ENCODE measurements at places on chromosomes 7 and 10.

DNA sequence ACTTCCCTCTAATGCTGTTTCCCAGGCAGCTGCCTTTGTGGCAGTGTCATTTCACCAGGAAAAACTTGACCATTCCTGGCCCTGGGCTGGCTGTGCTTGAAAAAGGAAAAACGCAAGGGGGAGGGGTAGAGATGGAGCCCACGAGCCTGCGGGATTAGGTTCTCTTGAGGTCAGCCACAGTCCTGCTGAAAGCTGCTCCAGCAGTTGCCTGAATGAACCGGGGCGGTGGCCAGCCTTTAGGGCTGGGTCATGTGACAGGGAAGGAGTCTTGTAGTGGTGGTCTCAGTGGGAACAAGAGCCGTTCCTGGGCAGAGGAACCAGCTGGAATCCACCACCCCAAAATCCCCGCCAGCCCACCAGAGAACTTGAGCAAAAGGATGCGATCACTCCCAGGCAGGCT, 51.2 kb upstream of the LRRC4 start:
- DNase-seq = no peak

DNA sequence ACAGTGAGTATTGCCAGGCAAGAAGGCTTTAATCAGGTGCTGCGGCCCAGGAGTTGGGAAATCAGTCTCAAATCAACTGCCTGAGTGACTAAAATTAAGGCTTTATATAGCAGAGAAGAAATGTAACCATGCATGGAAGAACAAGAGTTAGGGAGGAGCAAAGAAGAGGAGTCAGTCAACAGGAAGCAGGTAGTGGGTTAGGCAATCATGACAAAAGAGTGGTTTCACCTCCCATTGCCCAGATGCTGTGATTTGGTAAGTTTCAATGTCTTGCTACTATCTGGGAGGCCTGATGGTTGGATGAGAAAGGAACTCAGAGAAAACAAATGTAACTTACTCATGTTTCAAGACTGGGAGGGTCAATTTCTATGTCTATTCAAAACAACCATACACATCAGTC, 998.3 kb downstream of the GATA3 start:
- no peak for DNase-seq

GRCh38 chr7:33186192-33186591, 56.8 kb downstream of the BBS9 start:
- no peak for DNase-seq

DNA sequence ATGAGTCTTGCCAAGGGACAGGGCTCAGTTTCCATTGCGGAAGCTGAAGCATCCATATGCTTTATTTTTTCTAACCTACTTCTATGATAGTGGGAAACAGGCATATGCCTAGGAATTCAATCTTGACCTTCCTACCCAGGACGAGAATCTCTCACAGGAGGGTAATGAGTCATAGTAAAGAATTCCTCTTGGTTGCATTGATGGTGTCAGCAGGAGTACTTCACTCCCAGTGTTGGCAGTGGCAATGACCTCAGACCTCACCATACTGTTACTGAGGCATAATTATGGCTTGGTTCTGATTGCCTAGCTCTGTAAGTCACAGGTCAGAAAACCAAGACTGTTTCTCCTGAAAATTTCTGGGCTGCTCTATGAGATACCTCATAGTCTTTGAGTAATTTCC, 552.9 kb downstream of the ARL4A start:
- DNase-seq = no peak

DNA sequence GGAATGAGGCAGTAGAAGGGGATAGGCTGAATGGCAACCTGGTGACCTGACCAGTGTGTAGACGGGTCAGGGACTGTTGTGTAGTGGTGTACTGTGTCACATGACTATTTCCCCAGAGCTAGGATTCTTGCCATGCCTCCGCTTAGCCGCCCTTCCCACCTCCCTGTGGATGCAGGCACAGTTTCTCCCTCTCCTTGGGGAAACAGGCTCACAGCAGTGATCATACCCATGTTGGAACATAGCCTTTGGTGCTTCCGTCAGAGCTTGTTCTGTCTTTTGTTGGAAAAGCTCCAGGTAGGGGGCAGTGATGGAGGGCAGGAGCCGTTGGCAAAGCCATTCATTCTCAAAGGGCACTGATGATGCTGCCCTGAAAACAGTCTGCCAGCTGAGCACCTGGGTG, 44.3 kb downstream of the OGDH start:
- no peak for DNase-seq

DNA sequence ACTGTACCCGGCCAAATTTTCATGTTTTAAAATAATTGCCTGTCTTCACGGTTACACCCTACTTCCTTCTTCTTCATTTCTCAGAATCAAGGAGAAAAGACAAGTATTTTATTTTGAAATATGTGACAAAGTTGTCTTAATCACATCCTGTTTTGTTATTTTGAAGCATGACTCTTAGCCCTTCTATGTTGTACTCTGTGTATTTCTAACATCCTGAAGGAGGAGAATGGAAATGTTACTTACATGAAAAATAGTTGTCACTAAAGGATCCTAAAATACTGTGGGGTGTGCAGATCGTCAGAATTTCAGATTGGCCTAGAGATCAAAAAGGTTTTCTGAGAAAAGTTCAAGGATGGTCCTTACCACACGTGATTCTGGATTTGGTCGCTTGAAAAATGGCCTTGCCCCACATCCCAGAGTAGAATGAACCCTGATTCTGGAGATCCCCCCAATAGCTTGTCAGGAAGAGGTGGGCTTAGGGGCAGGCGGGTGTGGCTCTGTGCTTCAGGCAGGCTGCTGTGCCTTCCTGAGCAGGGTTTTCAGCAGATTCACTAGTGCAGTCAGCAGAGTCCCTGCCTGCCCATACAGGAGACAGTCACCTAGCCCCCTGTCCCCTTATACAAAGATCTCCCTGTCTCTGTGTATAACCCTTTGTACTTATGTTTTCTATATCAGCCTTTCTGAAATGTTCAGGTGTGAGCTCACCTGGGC, 8.6 kb downstream of the UPP1 start:
- no peak for DNase-seq

GRCh38 chr10:60375293-60376004, 14.2 kb downstream of the ANK3 start:
- DNase-seq = no peak

DNA sequence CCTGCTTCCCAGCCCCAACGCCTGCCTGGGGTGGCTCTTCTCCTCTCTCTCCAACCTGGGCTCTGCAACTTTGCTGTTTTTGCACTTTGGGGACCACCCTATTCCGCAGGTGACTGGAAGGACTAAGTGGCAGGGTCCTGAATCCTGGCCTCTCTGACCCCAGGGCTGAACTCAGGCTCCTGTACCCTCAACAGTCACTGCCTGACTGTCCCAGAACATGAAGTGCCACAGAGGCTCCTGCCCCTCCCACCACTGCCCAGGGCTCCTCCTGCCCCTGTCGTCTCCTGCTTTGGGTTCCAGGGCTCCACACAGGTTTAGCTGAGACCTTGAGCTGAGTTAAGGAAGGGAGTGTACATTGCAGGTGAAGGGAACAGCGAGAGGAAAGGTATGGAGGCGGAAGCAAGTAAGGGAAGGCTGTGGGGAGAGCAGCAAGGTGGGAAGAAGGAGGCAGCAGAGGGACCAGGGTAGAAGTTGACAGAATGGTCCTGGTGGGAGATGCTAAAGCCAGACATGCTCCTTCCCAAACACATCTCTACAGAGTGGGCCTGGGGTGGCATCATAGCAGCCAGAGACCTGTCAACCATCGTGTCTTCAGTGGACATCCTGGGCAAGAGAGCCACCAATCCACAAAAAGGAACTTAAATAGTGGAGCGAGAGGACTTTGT, 5.7 kb upstream of the GRID1 start:
- no peak for DNase-seq

- no peak for DNase-seq
Measured at GRCh38 chr7:66883716-66884115, 37.3 kb upstream of the TMEM248 start.

- DNase-seq = no peak
Measured at GRCh38 chr10:66836057-66836456, 89.8 kb upstream of the LRRTM3 start.

DNA sequence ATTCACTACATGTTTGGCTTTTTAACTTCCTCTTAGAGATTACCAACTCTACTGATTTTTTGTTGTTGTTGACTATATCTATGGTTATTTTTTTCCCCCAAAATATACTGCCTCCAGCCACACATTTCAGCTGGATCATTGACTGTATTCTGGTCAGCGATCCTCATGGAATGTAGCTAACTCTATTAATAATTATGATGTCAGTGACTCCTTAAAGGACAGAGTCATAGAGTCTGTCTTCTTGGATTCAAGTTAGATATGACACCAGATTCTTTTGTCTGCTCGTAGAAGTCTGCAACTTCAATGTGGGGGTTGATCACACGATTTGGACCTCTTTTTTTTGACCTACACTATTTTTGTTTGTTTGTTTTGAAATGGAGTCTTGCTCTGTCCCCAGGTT, 33.2 kb downstream of the UBN2 start:
- no peak for DNase-seq

GRCh38 chr10:81876253-81877077, 1.5 kb downstream of the NRG3 start:
- DNase-seq = no peak

- DNase-seq = no peak
Measured at GRCh38 chr7:90446137-90446899, 23.1 kb upstream of the PTTG1IP2 start.

- DNase-seq = no peak
Measured at GRCh38 chr10:100349672-100350071, 2.6 kb downstream of the SCD start.

DNA sequence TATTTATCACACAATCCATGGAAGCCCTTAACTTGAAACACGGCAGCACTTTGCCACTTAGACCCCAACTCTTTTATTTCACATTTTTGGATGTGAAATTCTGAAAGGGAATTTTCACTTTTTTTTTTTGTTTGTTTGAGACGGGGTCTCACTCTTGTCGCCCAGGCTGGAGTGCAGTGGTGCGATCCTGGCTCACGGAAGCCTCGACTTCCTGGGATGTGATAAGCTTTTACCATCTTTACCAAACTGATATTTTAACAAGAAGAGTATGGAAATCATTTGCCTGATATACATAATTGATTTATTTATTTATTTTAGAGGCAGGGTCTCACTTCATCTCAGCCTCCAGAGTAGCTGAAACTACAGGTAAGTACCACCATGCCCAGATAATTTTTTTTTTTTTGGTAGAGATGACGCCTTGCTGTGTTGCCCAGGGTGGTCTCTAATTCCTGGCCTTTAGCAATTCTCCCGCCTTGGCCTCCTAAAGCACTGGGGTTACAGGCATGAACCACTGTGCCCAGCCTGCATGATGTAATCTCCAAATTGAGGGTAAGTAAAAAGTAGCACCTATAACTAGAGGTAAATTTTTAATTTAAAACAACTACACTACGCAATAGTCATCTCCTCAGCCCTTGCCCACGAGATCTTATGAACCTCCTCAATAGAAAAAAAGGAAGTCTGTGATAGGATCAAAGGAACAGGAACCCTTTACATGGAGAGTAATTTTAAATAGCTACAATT, 180.7 kb upstream of the KLF14 start:
- no peak for DNase-seq

All from NCI-H187 treated with DMSO at 0.1 percent for 48 hours (cell line).